ENCODE measurements at places on chromosomes 12 and 14.

DNA sequence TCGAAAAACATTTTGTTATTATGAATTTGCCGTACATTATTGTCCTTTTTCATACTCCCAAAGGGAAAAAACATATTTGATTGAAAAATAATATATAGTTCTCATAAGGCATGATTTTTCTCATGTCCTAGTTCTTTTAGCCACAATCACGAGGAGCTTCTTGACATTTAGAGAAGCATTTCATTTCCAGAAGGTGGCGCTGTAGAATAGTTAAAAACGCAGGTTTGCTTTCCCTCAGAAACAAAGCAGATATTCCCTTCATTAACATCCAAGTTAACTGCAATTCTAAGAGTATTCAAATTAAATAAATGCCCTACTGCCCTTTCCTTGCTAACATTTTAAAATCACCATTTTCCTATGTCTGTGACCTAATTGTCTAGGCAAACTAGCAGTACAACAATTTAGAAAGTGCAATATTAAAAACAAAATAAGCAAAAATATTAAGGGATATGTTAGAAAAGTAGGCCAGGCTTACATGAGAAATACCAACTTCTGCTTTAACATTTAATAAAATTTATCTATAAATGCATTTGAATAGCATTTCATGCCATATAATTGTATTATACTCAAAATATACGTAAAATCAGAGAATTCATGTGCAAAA lies 10.9 kb upstream of the PIK3C2G start:
- no peak for DNase-seq

DNA sequence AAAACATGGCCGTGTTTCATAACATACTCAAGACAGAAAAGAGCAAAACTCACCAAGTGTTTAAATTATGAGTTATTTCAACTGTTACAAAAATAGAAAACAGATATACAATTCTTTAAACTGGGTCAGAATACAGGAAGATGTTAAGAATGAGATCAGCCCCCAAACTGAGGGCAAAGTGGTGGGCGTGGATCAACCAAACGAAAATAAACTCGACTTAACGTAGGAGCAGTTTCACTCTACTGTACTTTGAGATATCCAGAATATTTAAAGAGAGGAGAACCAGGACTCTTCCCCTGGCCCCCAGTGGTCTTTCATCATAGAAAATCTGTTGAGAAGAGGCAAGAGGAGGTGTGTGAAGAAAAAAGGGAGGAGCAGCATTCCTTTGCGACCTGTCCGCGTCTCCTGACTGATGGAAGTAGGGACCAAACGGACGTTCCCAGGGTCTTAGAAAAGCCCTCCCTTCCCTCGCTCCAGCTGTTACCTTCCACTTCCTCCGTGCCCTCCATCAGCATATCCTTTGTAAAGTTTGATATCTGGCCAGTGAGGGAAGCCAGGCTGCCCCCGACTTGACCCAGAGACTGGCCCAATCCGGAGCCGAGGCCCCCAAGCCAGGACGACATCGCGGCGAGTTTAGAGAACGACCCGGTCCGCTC lies 668 bp downstream of the TRIP11 start:
- DNase-seq, result no peak

GRCh38 chr14:100781952-100782351 lies 44.0 kb upstream of the MEG3 start:
- no peak for DNase-seq

DNA sequence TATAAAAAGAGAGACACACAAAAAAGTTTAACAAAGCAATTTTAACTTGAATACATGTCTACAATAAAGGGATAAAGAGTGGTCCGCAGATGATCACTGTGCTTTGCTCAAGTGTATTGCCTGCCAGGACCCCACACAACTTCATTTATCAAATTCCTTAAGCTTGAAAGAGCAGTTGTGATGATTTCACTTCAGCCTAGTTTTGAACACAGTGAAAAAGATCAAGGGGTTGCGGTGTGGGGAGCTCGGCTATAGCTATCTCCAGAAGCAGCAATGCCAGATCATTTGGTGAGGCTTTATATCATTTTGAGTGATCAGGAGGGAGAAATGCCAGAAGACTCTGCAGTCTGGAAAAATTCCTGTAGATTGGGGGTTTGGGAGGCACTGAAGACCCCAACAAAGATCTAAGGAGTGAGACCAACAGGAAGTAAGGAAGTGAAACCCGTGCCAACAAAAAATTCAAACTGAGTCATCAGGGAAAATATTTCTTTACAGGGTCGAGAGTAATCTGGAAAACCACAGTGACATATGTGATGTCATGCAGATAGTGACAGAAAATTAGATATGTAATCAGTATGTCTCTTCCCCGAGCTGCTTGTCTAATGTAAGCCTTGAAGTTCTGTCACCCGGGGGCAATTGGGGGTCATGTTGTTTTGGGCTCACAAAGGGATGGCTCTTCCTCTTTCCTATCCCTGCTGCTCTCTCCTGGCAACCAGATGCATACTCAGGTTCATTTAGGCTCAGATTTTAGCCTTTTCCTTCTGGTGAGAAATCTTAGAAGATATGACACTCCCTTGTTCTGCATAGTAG lies 221.8 kb downstream of the MSRB3 start:
- no peak for DNase-seq

- no peak for DNase-seq
Measured at GRCh38 chr14:53947452-53948204, 9.0 kb downstream of the BMP4 start.

DNA sequence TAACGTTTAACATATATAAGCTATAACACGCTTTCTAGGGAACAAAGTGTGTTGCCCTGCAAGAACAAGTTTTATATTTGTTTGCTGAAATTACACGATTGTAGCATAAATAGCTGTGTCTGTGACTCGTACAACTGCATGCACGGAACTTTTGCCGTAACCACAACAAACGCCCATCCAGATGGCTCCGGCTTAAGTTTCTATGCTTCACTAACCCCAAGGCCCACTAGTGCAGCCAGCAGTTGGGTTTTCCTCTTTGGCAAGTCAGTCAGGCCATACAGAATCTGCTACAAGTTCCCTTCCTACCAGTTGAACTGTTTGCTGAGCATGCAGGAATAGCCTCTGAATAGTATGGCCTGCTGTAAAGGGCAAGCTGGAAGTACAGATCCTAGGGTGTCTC lies 12.1 kb downstream of the CSRP2 start:
- DNase-seq, result no peak

DNA sequence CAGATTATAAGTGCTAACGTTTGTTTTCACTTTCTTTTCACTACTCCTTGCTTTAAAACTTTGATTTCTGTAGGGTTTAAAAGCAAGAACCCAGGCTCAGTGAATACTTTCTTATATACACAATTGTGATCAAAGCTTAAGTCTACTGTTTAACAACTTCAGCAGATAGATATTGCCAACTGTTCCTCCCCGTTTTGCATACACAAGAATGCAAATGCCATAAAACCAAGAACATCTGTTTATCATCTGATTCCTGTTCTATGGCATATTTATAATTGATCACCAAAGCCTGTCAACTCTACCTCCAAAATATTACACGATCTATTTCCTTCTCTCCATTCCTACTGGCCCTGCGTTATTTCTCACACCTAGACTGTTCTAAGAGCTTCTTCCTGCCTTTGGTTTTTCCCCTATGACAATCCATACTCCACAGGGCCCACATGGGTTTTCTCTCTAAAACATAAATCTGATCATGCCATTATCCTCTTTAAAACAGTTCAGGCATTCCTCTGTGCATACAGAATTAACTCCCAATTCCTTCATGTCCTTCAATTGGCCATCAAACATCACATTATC lies 15.9 kb downstream of the MED13L start:
- DNase-seq, result no peak

- no peak for DNase-seq
Measured at GRCh38 chr12:32076941-32077340, 29.7 kb upstream of the BICD1 start.

GRCh38 chr14:81565441-81566290 lies 32.0 kb upstream of the SEL1L start:
- DNase-seq, result no peak

DNA sequence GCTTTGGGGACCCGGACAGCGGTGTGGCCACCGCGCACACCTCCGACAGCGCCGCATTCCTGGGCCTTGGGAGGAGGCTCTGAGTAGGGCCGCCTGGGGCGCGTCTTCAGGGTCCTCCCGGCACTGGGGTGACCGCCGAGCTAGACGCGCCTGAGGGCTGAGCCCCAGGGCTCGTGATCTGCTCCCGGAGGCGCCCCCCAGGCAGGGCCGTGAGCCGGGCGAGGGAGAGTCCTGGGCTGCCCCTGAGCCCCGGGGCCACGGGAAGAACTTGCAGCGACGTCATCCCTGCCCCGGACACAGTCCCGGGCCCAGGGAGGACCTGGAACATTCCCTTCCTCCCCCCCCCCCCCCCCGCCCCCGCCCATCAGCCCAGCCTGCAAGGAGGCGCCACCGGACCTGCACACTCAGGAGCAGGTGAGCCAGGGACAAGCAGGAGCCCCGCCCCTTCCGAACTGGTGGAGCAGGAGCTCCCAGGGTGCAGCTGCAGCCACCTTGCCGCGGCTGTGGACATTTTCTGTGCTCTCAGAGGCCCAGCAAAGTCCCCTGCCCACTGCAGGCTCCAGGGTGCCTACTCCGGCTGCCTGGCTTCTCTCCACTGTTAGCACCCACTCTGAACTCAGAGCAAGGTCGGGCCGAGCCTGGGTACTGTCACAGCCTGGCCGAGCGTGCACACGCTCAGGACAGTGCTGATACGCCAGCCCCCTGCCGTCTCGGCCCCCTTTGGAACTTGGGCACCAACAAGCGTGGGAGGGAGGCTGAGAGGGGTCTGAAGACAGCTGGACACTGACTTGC lies 50.7 kb downstream of the A2M start:
- DNase-seq, result no peak

DNA sequence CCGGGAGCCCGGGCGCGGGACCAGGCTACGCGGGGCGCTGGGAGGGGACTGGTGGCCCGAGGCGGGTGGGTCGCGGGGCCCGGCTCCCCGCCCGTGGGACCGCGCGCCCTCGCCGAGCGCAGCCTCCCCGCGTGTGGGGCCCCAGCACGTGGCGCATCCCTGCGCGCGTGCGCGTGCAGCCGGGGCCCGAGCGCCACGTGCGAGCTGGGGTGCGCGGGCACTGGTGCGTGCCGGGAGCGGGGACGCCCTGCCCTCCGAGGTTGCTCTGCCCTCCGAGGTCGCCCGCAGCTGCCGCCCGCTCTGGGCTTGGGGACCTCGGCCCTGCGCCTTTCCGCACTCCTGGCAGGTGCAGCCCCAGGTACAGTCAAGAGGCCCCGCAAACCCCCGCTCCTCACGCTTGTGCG lies 365 bp upstream of the CCDC88C start:
- peak; percentile 60 for DNase-seq

DNA sequence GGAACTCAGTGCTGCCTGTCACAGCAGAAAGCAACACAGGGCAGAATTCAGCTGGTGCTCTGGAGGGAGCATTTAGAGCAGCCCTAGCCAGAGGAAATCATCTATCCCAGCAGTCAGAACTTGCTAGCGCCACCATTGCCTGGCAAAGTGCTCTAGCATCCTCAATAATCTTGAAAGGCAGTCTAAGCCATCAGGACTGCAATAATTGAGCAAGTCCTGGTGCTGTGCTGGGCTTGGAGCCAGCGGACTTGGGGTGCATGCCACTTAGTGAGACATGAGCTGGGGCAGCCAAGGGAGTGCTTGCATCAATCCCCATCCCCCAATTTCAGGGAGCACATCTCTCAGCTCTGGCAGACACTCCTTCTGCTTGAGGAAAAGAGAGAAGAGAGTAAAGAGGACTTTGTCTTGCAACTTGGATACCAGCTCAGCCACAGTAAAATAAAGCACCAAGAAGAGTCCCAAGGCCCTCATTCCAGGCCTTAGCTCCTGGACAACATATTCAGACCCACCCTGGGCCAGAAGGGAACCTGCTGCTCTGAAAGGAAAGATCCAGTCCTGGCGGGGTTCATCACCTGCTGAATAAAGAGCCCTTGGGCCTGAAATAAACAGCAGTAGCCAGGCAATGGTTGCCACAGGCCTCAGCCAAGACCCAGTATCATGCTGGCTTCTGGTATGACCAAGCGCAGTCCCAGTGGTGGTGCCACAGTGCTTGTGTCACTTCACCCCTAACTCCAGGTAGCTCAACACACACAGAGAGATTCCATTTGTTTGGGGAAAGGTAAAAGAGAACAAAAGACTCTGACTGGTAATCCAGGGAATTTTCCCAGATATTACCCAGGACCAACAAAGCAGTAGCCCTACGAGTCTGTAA lies 44.5 kb upstream of the ZDHHC17 start:
- DNase-seq, result no peak

DNA sequence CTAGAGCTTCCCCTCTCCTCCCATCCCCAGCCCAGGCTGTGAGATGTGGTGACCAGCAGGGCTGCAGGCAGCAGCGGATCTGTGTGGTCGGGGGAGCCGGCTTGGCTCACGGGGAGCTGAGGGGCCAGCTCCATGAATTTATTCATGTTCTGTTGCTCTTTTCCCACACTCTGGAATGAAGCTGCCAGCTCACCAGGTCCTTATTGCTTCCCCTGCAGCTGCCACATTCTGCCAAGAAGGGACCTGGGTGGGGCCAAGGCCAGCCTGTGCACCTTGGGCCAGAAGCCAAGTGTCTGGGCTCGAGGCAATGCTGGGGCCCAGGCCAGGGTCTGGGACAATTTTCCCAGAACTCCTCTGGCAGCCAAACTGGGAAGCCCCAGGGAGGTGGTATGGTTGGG lies 2.5 kb upstream of the C1QL4 start:
- DNase-seq, result no peak

DNA sequence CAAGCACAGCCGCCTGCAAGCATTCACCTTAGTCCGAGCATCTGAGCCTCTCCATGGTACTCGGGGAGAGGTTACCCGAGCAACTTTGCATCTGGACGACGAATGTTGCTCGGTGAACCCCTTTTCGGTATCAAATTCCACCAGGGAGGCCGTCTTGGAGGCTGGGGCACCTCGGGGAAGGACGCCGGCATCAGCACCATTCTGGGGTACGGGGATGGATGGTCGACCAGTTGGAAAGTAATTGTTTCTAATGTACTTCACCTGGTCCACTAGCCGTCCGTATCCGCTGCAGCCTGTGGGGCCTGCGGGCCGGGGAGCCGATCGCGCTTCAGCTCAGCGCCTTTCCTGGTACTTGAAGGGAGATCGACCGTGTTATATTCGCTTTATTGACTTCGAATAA lies 161.7 kb upstream of the RTL1 start:
- DNase-seq, result no peak

All from activated CD4-positive, alpha-beta T cell treated with anti-CD3 and anti-CD28 coated beads, Interleukin-2, amount 50 U/mL, for 1 hour (primary cell).